Dermis microvascular lymphatic vessel endothelial cell (primary cell): ENCODE measurements at places on chromosomes 12 and 14. TPM values are rescaled to one million over a fixed set of nuclear protein-coding genes. Genes with fewer than 3 reads are reported as not detected.
A peak's percentile ranks its signal among the peaks of the same experiment; 100 is the strongest.

DNA sequence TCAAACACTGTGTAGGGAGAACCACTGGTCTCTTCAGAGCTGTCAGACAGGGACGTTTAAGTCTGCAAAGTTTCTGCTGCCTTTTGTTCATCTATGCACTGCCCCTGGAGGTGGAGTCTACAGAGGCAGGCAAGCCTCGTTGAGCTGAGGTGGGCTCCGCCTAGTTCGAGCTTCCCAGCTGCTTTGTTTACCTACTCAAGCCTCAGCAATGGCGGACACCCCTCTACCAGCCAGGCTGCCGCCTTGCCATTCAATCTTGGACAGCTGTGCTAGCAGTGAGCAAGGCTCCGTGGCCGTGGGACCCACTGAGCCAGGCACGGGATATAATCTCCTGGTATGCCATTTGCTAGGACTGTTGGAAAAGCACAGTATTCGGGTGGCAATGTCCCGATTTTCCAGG is 24.6 kb upstream of the YBX3 start:
- no peak for DNase-seq

DNA sequence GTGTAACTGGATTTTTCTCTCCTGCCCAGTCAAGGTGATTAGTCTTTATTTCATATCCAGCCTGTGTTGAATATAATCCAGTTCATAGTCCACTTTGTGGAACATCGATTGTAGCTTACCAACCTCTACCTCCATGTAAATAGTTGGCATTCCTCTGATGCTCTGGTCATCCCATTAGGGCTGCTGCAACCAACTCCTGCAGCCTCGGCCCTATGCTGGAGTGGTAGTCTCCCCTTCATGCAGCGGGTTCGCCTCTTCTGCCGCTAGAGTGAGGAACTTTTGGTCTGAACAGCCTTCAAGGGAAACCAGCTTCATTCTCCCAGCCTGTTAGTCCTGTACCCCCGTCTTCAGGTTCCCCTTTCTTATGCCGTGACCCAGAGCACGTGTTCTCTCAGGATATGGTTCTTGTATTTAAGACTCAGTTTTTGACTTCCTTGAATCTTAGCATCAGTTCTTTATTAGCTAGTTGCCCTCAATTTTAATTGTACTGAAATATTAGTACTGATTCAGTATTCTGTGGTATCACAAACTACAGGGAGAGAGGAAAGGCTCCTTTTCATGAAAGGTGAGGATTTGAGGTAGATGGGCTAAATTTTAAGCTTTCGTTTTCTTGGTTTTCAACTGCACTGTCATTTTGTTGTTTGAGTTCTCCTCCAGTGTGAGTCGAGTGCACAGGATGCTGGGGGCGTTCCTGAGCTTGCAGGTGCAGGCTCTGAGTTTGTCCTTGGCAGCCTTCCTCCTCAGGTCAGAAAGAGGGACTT is 33.2 kb downstream of the ZNF664 start:
- DNase-seq = no peak

DNA sequence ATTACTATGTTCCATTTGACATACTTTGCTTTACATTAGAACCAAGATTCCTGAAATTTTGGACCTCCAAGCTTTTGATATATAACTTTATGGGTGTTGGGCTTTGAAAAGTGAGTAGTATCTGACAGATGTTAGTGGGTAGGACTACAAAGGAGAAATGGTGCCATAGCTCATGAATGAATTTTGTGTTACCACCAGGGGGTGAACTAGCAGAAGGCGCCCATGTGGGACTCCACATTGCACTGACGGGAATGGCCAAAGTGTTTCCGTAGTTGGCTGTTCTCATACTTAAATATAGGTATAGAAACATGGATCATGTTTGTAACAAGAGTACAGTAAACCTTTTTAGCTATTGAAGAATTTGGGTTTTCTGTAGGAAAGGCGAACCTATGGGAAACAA is 337.5 kb downstream of the FLRT2 start:
- no peak for DNase-seq

DNA sequence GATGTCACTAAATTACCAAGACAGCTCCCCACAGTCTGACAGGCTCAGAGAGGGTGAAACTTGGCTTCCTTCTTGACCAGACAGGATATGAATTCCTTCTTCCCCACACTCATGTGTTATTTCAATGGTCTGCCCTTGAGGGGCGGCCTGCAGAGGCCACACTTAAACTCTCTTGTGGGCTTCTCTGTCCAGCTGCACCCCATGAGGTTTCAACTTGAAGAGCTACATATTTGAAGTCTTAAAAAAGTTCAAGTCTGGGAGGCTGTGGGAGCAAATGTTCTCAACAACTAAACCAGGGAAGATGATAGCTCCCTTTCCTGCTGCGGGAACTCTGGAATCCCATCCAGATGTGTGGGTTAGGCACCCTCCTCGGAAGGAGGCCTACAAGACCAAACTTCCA is 98.3 kb downstream of the TTC7B start:
- DNase-seq = no peak

- DNase-seq = no peak
These were observed 246.8 kb upstream of the AVPR1A start for GRCh38 chr12:63397807-63398206.

DNA sequence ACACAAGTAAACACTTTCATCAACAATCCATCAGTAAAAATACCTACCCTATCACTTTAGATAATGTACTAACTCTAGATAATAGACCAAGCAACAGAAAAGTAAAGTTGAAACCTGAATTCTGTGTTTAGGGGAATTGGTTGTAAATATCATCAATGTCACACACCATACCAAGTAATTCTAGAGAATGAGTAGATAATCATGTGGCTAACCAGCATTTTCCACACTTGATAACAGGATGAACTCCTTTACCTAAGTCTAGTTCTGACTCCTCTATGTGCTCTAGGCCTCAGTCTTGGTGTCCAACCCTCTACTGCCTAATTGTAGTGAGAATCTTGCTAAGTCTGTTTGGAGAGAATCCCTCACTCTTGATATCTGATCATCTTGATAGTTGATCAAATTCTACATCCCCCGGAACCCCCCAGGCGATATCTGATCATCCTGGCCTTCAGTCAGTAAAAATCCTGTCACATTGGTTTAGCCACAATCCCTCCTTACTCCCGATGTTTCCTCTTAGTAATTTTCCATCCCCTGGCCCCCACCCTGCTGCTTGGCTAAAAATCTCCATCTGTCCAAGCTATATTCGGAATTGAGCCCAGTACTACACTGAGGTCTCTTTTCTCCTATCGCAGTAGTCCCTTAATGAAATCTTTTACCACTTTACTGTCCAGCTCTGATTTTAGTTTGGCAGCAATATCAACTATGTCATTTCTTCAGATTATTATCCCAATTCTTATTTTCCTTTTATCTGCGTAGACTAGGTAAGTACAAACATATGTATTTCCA is 3.4 kb upstream of the SLCO1A2 start:
- no peak for DNase-seq

GRCh38 chr14:30214461-30215090 is 286.9 kb upstream of the PRKD1 start:
- peak; percentile 79 for DNase-seq

- DNase-seq = no peak
These were observed 7.6 kb upstream of the HEBP1 start for GRCh38 chr12:13007496-13008233.

DNA sequence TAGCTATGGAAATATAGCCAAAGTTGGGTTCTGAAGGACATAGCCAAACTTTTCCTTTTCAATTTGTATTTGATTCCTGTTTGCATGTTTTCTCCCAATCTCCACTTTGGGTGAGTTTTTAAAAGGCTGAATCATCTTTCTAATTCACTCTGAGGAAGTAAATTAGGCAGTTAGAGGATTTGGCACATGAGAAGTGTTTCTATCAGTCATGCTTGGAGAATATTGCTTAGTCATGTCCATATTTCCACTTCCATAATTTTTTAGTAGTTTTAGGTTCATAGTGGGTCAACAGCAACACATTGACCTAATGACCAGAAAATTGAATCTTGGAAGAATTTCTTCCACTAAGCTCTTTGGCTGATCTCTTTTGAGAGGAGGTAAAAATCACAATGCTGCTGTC is 21.8 kb downstream of the IRAK3 start:
- no peak for DNase-seq

DNA sequence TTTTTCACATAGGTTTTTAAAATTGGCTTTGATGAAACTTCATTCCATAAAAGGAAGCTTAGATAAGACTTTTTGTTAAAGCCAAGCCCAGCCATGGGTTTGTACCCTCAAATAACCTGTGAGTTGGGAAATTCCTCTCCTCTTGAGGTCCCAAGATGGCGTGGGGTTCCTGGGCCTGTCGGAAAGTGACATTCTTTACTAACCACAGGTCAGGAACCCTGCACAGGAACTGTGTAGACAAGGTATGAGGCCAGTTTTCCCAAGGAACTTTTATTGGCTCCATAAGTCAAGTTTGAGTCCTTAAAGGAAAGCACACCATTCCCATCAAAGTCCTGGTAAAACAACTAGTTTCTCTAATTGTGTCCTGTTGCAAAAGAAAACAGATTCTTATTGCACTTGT is 65.0 kb upstream of the AMN start:
- DNase-seq = no peak

GRCh38 chr12:132886529-132887477 is 602 bp downstream of the CHFR start:
- DNase-seq = peak; percentile 16

DNA sequence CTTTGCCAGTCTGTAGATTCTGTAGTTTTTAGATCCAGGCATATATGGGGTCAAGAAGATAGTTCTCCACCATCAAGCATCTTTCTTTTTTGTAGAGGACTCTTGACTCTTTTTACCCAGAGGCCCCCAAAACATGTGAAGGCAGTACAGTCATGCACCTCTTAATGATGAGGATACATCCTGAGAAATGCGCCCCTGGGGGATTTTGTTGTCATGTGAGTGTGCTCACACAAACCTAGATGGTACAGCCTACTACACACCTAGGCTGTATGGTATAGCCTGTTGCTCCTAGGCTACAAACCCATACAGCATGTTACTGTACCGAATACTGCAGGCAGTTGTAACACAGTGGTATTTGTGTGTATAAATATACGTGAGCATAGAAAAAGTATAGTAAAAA is 23.0 kb downstream of the EVL start:
- no peak for DNase-seq

DNA sequence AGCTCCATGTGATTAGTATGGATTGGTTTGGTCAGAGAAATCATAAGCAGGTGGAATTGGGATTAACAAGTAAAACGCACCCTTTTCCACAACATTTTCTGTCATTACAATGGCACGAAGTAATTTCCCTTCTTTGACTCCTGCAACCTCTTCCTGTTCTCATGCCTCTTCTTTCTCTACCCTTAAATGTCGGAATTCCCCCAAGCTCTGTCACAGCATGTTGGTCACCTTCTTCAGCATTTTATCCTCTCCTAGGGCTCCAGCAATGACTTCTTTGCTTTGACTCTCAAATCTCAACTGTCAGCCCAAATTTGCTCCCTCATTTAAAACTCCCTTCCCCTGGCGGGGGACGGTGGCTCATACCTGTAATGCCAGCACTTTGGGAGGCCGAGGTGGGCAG is 5.3 kb upstream of the GRIP1 start:
- DNase-seq = no peak

- no peak for DNase-seq
These were observed 54.5 kb downstream of the PDZRN4 start for GRCh38 chr12:41242603-41243002.

GRCh38 chr14:22850944-22851764 is 14.8 kb downstream of the MMP14 start:
- DNase-seq = peak; percentile 94

DNA sequence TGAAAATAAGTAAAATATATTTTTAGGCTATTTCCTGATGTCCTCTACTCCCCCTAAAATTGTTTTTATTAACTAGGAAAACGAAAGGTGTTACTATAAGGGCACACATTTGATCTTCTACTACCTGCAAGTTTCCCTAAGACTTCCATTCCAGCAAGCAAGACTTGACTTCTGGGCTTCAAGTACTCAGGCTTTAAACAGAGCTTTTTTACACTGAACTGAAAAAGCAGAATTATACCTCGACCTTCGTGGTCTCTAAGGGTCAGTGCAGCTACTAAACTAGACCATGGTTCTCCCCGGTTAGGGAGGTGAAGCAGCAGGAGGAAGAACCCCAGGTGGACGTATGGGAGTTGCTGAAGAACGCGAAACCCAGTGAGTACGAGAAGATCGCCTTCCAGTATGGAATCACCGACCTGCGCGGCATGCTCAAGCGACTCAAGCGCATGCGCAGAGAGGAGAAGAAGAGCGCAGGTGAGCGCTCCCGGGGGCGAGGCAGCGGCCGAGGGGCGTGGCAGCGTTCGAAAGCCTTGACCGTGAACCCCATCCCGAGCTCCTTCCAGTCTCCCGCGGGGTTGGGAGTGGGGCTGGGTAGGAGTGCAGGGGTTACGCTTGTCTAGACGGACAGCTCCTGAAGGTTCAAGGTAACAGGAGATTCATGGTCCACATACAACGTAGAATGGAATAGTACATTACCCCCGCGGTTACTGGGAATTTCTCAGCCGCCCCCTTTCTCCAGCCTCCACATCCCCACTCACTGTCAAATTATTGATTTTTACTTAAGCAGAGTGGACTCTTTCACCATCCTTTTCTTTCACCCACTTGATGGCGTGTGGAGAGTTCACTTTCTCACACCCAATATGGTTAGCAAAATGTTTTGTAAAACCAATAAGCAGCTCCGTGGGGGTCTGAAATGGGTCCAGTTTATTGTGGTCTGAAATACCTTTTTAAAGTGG is 47.6 kb downstream of the MYBPC1 start:
- DNase-seq = no peak

GRCh38 chr12:117836476-117836875 is 132.3 kb downstream of the KSR2 start:
- DNase-seq = no peak

GRCh38 chr12:26130728-26131127 is 5.9 kb upstream of the BHLHE41 start:
- DNase-seq = no peak

DNA sequence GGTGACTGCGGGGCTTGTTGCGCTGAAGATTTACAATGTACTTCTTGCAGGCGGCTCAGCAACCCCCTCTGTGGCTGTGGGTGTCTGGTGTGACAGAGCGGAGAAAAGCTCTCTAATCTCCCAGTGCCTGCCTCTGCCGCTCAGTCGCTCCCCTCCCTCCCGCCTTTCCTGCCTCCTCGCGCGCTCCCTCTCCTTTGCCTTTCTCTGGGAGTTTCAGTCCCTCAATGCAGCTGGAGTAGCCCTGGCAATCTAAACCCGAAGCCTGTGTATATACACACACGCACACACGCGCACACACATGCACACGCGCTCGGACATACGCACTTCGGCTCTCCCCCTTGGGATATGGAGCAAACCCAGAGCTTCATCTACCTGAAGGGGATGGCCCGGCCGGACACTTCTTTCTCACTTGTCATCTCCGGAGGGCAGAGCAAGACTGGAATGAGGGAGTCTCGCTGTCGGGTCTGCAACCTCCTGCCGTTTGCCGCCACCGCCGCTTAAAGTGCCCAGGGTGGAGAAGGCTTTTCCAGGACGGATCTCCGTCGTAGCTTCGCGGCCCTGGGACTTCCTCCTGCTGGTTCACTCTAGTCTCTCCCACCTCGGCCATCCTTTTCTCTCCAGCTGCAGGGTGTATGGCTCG is 599 bp upstream of the TRHDE start:
- no peak for DNase-seq

Gene TNFAIP2
- total RNA-seq = 38.3 and 64.3 TPM in 2 replicates

Gene SLCO1C1
- not detected in 2 replicates for total RNA-seq

Gene PTHLH
- total RNA-seq = under 0.01 TPM in 1 of 2 replicates, not detected in the other

Gene OLR1
- not detected in 2 replicates for total RNA-seq

Gene BCAT1
- 97.5 and 186 TPM in 2 replicates for total RNA-seq

Gene DCN
- total RNA-seq = not detected in 2 replicates

Gene OR11G2
- total RNA-seq = not detected in 2 replicates

Gene SARNP
- 58.8 and 84.7 TPM in 2 replicates for total RNA-seq

Gene ARHGDIB
- total RNA-seq = 39.8 and 69.4 TPM in 2 replicates

Gene CLEC4D
- not detected in 2 replicates for total RNA-seq
